ENCODE measurements at places on chromosomes 2 and 18.

DNA sequence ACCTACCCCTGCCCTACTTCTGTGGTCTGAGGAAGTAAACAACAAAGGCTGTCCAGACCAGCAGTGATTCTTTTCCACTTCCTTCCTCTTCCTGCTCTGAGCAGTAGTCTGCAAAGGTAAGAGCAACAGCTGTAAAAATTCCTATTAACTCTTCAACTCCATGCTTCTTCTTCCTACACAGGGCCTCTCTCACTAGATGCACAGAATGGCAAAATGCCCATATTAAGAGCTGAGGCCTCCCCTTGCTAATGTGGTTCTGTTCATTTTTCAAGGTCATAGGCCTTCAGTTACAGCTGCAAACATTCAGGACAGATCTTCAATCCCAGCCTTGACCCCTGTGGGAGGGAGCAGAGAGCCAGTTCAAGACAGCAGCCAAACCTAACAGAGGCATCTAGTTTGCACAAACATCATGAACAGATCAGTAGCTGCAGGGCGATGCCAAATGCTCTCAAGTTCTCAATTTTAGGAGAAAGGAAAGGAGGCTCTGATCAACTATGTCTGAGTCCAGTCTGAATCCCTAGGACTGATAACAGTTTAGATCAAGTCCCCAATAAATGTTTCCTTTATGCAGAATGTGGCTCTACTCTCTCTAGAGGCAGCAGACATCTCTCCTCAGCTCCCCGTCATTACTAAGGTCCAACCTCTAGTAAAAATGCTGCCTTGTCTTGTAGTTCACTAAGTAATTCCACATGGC lies 20.9 kb downstream of the SLC40A1 start:
- no peak for DNase-seq

DNA sequence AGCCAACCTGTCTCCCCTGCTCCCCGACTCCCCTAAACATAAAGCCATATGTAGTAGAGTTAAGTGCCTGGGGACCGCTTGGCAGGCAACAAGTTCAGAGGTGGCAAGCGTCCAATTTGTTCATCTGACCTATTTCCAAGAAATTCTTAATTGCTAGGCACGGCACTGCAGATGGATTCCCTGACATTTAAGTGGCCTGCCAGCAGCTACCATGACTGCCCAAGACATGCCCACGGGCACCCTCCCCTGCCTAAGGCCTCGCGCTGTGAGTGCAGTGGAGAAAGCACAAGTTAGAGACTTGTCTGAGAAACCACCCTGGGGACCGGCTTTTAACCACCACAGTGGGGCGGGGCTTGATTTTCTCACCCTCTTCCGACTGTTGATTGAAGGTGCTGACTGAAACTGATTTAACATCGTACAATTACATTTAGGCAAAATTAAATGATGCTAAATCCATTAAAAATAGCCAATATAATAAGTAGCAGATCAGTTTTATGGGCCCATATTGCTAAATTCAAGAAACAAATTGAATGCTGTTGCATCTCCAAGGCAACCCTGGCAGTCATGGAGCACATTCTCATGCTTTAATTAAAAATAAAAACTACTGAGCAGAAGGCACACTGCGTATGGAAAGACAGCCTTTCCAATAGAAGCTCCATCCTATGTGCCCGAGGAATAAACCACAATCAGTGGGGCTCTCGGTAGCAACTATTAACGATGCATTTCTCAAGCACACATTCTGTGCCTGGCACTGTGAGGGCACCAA lies 163.6 kb upstream of the ACAA2 start:
- DNase-seq, result no peak

DNA sequence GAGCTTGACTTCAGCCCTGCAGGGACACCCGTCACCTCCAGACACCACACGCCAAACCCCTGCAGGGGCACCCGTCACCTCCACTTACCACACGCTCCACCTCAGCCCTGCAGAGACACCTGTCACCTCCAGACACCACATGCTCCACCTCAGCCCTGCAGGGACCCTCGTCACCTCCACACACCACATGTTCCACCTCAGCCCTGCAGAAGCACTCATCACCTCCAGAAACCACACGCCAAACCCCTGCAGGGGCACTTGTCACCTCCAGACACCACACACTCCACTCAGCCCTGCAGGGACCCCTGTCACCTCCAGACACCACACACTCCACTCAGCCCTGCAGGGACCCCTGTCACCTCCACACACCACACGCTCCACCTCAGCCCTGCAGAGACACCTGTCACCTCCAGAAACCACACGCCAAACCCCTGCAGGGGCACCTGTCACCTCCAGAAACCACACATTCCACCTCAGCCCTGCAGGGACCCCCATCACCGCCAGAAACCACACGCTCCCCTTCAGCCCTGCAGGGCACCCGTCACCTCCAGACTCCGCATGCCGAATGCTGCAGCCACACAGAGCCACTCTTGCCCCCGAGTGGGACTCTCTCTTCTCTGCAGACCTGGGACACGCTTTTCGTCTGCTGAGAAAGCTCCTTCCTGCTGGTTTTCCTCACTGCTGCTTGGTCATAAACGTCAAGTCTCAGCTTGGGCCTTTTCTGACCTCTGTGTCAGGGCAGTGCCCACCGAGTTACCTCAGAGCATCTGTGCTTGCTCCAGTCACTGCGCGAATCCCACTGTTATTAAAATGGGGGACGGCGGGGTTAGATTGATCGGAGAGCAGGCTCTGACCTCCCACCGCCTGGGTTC lies 77.5 kb upstream of the SALL3 start:
- DNase-seq, result no peak

GRCh38 chr2:64626146-64626809 lies 27.4 kb downstream of the SERTAD2 start:
- DNase-seq, result no peak

DNA sequence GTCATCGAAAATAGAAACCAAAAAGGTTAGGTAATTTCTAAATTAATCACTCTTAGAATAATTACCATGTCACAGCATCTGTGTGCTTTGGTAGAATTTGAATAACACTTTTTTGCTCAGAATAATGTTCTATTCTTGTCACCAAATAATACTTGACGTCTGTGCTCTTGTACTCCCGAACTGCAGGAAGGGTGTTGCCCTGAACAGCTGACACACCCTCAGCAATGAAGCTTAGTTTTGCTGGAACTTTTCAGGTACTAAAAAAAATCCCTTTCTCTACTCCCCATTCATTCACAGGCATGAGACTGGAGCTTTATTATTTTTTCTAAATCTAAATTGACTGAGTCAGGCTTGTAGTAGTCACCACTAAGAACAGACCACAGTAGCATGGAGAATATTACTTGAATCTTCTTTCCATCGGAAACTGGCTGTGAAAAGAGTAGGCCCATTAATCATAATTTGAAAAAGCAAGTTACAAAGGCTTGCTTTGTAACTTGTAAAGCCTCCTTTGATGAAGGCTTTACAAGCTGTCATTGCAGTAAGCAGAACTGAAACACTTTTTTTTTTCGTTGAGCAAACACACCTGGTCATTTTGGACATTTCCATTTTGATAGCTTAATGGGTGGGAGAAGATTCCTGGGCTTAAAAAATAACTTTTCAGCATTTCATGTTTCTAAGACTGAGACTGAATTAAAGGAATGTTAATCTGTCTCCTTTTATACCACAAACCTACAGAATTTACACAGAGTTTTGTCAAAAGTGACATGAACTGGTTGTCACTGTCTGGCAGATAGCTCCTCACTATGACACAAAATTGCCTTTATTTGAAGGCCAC lies 70.3 kb upstream of the PELI1 start:
- no peak for DNase-seq

DNA sequence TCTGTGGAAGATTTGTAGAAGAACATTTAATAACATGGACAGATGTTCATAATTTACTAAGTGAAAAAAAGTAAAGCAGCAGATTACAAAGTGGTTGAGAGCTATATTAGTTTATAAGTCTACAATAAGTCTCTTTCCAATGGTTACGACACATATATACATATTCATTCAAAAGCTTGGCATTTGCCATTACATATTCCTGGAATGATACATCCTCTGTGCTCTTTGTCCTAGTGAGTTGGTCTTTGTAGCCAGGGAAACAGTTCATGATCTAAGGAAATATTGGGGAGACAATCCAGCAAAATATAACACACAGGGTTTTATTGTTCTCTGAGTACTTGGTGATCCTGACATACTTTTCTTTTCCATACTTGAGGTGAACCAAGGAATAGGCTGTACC lies 32.5 kb upstream of the SOS1 start:
- DNase-seq, result no peak

DNA sequence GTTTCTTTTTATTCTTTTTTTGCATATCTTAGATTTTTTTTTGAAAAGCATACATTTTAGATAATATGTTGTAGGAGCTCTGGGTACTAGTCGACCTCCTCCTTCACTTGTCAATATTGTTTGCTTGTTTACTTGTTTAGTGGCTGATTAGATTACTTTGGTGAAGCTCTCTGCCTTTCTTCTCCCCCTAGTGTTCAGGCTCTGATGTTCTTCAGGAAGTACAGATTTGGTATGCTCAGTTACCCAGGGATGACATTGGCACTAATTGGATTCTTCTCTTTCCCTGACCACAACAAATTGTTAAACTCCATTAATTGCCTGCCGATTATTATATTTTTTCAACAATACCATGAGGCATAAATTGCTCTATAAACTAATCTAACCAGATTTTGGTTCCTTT lies 491.2 kb downstream of the SUCLG1 start:
- DNase-seq, result no peak

GRCh38 chr2:174985614-174986013 lies 19.6 kb downstream of the CHN1 start:
- DNase-seq, result no peak

- DNase-seq, result peak; percentile 51
Observed at GRCh38 chr2:232315049-232315922, 63.3 kb upstream of the ALPP start.

GRCh38 chr18:28005164-28005563 lies 171.8 kb downstream of the CDH2 start:
- no peak for DNase-seq

DNA sequence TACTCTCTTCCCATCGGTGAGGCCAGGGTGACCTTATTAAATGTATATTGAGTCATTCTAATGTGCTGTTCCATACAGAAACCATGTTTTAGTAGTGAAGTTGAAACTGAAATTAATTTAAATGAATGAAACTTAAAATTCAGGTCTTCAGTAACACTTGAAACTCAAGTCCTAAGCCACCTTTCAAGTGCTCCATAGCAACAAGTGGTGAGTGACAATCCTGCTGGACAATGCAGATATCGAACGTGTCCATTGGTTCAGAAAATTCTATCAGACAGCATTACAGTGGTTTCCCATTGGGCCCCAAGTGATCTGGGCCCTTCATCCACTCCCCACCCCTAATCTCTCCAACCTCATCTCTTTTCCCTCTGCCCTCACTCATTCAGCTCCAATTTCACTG lies 48.7 kb downstream of the HNMT start:
- no peak for DNase-seq

DNA sequence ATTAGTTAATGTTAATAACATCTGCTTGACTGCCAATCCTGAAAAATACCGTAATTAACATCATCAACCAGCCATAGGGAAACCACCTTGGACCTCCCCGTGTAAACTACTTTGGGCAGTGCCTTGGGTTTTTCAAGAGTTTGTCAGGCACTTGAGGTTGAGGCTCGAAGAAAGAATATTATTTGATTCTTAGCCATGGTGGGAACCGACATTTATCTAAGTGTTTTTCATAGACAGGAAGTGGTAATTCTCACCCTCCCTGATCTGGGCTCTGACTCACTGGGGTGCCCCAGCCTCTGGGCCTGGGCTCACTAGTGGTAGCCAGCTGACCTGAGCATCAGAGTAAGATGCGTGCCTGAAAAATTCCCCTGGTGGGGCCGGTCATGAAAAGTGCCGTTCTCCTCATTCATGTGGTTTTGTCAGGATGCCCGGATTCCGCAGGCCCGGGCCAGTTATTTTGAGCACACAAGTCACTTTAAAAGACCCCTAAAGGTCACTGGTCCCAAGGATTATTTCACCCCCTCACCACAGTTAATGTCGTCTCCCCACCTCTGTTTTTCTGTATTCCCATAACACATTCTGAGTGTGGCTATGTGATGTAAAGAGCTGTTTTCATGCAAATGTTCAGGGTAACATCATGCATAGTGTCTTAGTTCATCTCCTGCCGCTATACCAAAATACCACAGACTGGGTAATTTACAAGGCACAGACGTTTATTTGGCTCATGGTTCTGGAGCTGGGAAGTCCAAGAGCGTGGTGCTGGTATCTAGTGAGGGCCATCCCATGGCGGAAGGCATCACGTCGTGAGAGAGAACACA lies 21.6 kb upstream of the SPATA3 start:
- DNase-seq, result peak; percentile 83

GRCh38 chr2:145284551-145284950 lies 764.6 kb upstream of the ZEB2 start:
- no peak for DNase-seq

DNA sequence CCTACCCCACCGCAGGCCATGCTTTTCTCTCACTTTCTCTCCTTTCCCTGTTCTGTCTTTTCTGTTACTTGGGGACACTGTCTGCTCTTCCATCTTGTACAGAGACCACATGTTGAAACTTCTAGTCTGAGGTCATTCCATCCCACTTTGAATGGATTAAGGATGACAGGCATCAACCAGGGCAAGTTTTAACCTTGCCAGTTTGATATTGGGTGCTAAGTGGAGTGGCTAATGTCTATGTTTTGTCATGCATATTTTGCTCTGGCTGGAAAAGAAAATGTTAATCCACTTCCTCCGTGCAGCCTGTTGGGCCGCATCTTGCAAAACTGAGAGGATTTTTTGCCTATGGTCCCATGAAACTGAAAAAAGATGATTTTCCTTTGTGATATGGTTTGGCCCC lies 205.5 kb upstream of the SESTD1 start:
- DNase-seq, result no peak

DNA sequence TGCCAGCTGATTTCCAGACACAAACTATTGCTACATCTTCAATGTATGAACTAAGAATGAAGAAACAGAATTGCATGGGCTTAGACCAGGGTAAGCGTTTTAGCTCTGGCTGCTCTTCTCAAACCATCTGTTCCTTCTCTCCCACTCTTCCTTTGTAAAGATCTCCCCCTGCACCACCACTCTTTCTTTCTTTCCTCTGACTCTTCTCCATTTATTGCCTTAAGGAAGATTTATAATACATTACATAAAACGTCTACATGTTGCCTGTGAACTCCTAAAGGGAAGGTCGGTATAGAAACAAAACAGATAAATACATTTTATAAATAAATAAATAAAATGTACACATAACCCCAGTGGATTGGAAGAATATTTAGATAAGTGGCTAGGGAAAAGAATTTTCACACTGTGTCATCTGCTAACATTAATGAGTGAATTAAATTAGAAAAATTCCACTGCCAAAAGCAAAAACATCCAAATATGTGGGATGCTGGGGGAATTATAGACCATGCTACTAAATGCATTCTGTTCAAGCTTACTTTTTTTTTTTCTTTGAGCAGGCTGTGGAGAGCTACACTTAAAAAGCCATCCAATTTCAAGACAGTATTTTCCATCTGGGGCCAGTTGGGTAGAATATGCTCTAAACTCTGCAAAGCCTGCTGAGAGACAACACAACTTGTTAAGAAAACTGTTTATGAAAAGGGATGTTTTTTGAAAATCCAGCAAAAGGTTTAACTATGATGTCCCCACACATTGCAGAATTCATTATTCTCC lies 41.5 kb downstream of the NCKAP5 start:
- no peak for DNase-seq

All from activated CD8-positive, alpha-beta memory T cell treated with anti-CD3 and anti-CD28 coated beads for 48 hours (primary cell).